ENCODE measurements at places on chromosomes 16 and 17.

DNA sequence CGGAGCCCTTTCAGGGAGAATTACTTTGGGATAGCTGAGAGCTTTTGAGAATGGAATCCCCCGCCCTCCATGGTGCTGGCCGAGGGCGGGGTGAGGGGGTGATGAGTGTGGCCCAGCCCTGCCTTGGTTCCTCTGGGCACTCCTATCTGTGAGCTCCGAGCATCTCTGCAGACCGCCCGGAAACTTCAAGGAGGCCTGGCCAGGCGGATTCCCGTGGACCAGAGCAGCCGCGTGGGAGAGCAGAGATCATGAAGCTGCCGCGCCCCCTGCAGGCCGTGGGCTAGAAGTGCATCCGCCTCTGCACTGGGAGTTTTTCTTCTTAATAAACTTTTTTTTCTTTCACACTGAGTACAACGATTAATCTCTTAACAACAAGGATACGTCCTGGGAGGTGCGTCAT, 392.9 kb upstream of the EEF2KMT start:
- DNase-seq: no peak

GRCh38 chr17:78672005-78672404, 94.8 kb upstream of the DNAH17 start:
- DNase-seq: no peak

- DNase-seq: no peak
These were observed 14.4 kb upstream of the CBX8 start for GRCh38 chr17:79811011-79811867.

DNA sequence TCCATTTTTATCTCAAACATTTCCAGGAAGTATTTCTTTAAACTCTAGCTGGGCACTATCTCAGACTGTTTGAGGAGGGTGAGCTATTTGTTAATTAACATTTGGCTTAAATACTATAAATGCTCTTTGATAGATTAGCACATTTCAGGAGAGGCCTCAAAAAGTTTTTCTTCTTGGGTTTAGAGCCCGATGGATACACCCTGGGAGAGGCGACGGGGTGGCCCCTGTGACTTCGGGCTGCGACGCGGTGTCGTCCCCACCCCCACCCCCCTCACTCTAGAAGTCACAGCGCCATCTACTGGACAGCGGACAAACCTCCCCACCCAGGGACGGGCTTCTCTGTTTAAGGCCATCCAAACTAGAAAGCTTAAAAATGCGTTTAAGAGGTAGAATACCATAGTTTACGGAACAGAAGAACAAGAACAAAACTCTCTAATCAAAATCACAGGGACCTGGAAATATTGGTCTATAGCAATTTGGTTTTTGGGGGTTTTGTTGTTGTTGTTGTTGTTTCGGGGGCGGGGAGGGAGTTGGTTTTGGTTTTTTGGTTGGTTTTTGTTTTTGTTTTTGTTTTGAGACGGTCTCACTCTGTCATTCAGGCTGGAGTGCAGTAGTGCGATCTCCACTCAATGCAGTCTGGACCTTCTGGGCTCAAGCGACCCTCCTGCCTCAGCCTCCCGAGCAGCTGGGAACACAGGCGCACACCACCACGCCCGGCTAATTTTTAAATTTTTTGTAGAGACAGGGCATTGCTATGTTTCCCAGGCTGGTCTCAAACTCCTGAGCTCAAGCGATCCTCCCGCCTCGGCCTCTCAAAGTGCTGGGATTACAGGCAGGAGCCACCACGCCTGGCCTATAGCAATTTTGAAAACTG, 254.4 kb downstream of the C16orf95 start:
- peak; percentile 19 for DNase-seq

GRCh38 chr17:40810494-40810893, 10.7 kb upstream of the KRT28 start:
- DNase-seq: no peak

- DNase-seq: no peak
These were observed 1.4 kb downstream of the NTN3 start for GRCh38 chr16:2472488-2472864.
